Tibial artery (tissue), 4 donors: ENCODE measurements at places on chromosomes 13 and 19.

DNA sequence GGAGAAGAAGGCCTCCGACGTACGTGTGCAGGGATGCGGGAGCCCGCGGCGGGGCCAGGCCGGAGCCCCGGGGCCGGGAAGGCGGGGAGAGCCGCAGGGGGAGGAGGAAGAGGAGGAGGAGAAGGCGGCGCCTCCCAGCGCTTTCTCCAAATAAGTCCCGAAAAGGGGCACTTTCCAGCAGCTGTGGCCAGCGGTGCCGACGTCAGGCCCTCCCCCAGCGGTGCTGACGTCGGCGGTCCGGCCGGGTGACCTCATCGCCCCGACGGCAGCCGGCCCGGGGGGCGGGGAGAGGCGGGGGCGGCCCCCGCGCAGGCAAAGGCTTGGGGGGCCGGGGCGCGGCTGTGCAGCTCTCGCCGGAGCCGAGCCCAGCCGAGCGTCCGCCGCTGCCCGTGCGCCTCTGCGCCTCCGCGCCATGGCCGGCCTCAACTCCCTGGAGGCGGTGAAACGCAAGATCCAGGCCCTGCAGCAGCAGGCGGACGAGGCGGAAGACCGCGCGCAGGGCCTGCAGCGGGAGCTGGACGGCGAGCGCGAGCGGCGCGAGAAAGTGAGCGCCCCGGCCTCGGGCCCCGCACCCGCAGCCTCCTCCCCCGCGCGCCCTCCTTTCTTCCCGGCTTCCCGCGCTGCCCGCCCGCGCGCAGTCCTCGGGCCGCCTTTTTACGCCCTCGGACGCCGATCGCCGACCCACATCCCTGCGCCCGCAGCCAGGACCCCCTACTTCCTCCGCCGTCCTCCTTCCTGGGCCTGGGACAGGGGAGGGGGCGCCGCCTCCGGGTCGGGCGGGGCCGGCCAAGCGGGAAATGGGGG lies at the start of gene TPM4:
Gene TPM4 (plus strand): TSS at position 342 of the 804 bp plus-strand sequence. CDS start 71 bp downstream, at position 413.
- peak; percentile 98 for DNase-seq
- peaks cover 77% of the 10 kb centered on the region for H3K4me1 ChIP-seq
- H3K27ac ChIP-seq, result peak within 1 kb of the TSS; percentile 100
- peak within 1 kb of the TSS; percentile 97 for H3K4me3 ChIP-seq
- H3K27me3 ChIP-seq, result no peaks in the 10 kb centered on the region

GRCh38 chr19:19297759-19298158 lies 22.6 kb downstream of the SUGP1 start:
- H3K27me3 ChIP-seq, result no peaks in the 10 kb centered on the region
- H3K27ac ChIP-seq, result no peak overlapping the region
- H3K4me3 ChIP-seq, result no peak overlapping the region
- H3K36me3 ChIP-seq, result peaks cover 48% of the 10 kb centered on the region
- H3K4me1 ChIP-seq, result no peaks in the 10 kb centered on the region

DNA sequence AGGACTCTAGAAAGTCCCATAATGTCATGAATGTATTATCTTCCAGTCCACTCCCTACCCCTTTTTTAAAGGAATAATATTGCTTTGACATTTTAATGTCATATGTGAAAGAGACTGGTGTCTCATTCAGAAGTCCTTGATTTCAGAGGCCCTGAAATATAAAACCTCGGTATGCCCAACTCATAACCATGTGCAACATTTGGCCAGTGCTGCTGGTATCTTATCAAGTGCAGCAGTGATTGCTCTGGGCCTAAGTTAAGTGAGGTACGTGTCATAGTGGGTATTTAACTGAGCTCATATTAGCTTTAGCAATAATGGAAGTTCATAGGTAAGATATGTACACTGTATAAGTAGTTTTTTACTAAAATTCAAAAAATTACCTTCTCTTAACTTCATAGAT lies 14.7 kb downstream of the TEX30 start:
- H3K4me3 ChIP-seq, result no peak overlapping the region
- DNase-seq, result no peak
- no peaks in the 10 kb centered on the region for H3K36me3 ChIP-seq
- H3K27ac ChIP-seq, result no peak overlapping the region

GRCh38 chr13:105436943-105437342 lies 1098.5 kb downstream of the EFNB2 start:
- no peak overlapping the region for H3K27ac ChIP-seq
- no peaks in the 10 kb centered on the region for H3K27me3 ChIP-seq
- no peaks in the 10 kb centered on the region for H3K4me1 ChIP-seq

- H3K27me3 ChIP-seq, result no peaks in the 10 kb centered on the region
- peaks cover 9% of the 10 kb centered on the region for H3K4me1 ChIP-seq
- H3K4me3 ChIP-seq, result peak within 1 kb of the TSS; percentile 70
- H3K27ac ChIP-seq, result peak within 1 kb of the TSS; percentile 89
- DNase-seq, result peak; percentile 94
- no peaks in the 10 kb centered on the region for H3K36me3 ChIP-seq
Measured at GRCh38 chr19:7488736-7489353, at the start of gene PEX11G. TSS of gene PEX11G (minus strand) at chr19:7489035. CDS start at chr19:7489010, 25 bp downstream.

DNA sequence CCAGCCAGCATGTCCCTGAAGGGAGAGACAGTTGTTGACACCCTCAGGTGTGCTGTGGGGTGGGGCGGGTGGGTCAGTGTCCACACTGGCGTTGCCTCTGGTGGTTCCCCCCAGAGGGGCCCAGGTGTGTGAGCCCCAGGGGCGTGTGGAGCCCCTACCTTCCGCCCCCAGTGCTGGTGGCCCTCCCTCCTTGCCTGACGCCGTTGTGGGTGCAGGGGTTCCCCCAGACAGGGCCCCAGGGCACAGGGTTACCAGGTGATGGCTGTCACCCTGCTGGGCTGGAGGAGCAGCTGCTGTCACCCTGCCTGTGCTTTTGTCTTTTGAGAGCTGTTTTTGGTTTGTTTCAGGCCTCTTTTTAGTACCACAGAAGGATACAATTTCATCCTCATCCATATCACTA lies 27.2 kb downstream of the ATP4B start:
- DNase-seq, result no peak
- no peaks in the 10 kb centered on the region for H3K4me1 ChIP-seq
- no peak overlapping the region for H3K27ac ChIP-seq
- H3K4me3 ChIP-seq, result no peak overlapping the region
- no peaks in the 10 kb centered on the region for H3K27me3 ChIP-seq

- no peaks in the 10 kb centered on the region for H3K27me3 ChIP-seq
- H3K27ac ChIP-seq, result peak overlapping the region; percentile 27
- peaks cover 15% of the 10 kb centered on the region for H3K4me1 ChIP-seq
Measured at GRCh38 chr13:45412274-45413049, 5.7 kb downstream of the SLC25A30 start.
